Hepatic stellate cell (primary cell): ENCODE measurements at places on chromosomes 4 and X.

GRCh38 chr4:7759216-7759615, 180.4 kb downstream of the AFAP1 start:
- no peak for DNase-seq

GRCh38 chr4:140236654-140237169, 82.7 kb upstream of the MAML3 start:
- DNase-seq: no peak

- DNase-seq: peak; percentile 54
Observed at GRCh38 chr4:54090804-54091623, 8.9 kb upstream of the GSX2 start.

DNA sequence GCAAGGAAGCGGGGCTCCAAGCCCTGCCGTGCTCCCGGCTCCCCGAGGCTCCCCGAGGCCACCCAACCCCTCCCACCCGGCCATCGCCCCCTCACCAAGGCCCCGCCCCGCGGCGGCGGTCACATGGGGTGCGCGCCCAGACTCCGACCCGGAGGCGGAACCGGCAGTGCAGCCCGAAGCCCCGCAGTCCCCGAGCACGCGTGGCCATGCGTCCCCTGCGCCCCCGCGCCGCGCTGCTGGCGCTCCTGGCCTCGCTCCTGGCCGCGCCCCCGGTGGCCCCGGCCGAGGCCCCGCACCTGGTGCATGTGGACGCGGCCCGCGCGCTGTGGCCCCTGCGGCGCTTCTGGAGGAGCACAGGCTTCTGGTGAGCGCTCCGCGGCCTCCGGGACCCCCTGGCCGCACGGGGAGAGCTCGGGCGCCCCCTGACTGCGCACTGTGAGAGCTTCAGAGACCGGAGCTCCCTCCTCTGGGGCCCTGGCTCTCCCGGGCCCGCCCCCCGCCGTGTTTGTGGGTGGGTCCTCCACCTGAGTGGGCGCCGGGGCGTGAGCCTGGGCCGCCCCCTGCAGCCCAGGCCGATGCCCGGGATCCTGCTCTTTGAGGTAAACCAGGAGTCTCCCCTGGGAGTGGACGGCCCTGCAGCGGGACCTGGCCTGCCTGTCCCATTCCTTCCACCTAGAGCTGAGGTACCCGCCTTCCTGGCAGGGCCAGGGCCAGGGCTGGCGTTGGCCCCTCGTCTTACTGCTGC, at the start of gene IDUA:
Gene IDUA (plus strand): TSS at position 166 of the 745 bp plus-strand sequence. CDS start 41 bp downstream, at position 207.
- DNase-seq: peak; percentile 87

GRCh38 chr4:75229806-75230570, 284.2 kb downstream of the RCHY1 start:
- no peak for DNase-seq

- no peak for DNase-seq
Observed at GRCh38 chr4:107625391-107625902, 94.6 kb downstream of the PAPSS1 start.

- DNase-seq: no peak
Observed at GRCh38 chr4:5133201-5133600, 81.9 kb downstream of the STK32B start.

DNA sequence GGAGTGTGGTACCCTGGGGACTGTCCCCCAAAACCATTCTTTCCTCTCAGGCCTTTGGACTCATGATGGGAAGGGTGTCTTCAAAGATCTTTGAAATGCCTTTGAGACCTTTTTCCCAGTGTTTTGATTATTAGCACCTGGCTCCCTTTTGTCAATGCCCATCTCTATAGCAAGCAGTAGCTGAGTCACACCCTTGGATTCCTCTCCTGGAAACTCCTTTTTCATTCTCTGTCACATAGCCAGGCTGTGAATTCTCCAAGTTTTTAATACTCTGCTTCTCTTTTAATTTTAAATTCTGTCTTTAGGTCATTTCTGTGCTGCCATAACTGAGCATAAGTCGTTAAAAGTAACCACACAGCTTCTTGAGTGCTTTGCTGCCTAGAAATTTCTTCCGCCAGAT, 29.7 kb downstream of the IL21 start:
- no peak for DNase-seq

- DNase-seq: no peak
Observed at GRCh38 chrX:107014936-107015335, 14.9 kb upstream of the MORC4 start.

DNA sequence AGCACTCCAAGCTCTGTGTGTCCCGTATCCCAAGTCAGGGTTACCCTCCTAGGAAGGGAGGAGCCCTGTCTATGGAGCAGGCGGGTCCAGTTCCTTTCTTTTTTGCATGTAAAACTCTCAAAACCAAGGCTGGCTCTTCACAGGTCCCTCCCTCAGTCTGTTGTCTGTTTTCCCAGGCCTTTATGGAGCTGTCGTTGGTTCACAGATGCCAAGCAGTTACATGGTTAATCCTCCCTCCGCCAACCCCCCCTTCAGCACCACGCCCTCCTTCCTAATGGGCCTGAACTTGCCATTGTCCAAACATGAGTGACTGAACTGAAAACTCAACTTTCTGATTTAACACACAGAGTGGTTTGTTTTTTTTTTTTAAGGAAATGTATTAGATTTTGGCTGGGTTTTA, 148.3 kb downstream of the STOX2 start:
- DNase-seq: no peak

DNA sequence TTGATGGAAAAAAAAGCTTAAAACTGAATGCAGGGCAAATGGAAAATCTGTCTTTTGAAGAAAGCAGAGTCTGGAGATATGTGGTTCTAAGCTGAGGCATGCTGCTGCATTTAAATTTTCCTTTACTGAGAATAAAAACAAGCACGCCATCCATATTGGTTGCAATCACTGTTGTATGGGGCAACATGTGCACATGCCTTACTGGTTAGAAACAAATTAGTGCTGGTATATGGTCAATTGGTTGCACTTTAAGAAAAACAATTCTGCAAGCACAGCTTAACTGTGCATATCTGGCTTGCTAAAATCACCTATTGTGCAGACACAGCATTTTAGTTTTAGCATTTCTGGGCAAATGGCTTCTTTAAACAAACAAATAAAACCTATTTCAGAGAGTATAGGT, 239.1 kb downstream of the NDST4 start:
- DNase-seq: no peak

DNA sequence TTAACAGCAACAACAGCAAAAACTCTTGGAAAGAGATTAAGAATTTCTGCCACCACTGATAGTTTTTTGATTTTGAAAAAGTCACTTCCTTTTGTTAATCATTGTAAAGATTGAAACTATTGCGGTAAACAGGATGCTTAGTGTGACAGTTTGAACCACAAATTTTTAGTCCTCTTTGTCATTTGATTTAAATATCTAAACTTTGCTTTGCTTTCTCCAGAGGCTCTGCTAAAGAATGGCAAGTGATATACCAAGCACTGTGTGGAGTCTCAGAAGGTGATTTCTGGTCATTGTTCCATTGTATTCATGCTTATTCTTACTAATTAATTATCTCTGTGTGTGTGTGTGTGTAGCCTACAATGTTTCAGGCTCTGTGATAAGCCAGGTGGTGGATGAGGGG, 155.6 kb downstream of the BMPR1B start:
- no peak for DNase-seq

DNA sequence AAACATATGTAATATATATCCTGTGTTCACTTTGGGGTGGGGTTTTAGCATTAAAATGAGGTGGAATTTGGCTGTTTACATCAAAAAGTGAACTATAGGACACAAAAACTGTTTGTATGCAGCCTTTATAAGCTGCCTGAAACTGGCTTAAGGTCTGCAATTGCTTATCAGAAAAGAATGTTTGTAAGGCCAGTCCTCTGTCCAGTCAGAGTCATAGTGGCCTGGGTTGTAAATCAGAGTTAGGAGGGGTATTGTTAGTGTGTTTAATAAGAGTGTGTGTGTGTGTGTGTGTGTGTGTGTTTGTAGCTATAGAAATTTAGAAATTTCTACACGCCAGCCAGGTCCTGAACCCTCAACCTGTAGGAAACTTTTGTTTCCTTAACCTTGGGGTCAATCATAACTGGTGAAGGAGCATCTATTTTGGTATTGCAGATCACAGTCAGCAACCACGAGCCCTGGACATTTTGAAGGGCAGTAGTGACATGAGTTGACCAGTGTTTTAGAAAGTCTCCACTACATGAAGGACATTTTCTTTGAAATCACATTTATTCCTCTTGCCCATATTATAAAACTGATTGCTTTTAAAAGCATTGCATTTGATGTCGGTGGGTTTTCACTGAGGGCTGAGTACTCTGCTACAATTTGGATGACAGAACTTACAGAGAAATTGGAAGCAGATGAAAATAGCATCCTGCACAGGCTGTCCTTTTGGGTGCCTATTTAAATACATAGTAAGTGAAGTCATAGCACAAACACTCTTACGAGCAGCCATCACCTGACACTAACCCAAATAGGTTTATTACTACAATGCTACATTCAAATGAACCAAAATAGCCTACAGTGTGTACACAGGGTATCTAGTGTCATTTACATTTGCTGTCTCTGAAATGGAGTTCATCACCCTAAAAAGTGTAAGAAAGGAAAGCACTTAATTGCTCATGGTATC, 11.2 kb upstream of the TMEM154 start:
- DNase-seq: no peak

GRCh38 chr4:122119739-122120138, 32.4 kb upstream of the BLTP1 start:
- DNase-seq: no peak

- no peak for DNase-seq
Observed at GRCh38 chr4:1404573-1405253, 1.5 kb downstream of the NKX1-1 start.

GRCh38 chr4:100591161-100591876, 73.5 kb upstream of the EMCN start:
- no peak for DNase-seq

- DNase-seq: peak; percentile 46
Observed at GRCh38 chrX:19535476-19535875, 20.2 kb upstream of the MAP3K15 start.

- DNase-seq: peak; percentile 36
Observed at GRCh38 chr4:46994007-46994405, 625 bp upstream of the GABRA4 start.

GRCh38 chr4:156798438-156798837, 173.2 kb downstream of the PDGFC start:
- no peak for DNase-seq

GRCh38 chr4:184732126-184732525, 1.8 kb downstream of the CENPU start:
- DNase-seq: no peak

- no peak for DNase-seq
Observed at GRCh38 chr4:178453057-178453456, 1010.8 kb upstream of the AGA start.

GRCh38 chr4:22167201-22167600, 218.6 kb upstream of the KCNIP4 start:
- no peak for DNase-seq

- DNase-seq: no peak
Observed at GRCh38 chr4:21535898-21536297, 412.7 kb downstream of the KCNIP4 start.

GRCh38 chr4:73193155-73193554, 65.4 kb downstream of the ANKRD17 start:
- no peak for DNase-seq

- no peak for DNase-seq
Observed at GRCh38 chr4:76623217-76624045, 188.4 kb downstream of the SHROOM3 start.
